COR-L47 (cell line): ENCODE measurements at places on chromosomes 2 and 18.

DNA sequence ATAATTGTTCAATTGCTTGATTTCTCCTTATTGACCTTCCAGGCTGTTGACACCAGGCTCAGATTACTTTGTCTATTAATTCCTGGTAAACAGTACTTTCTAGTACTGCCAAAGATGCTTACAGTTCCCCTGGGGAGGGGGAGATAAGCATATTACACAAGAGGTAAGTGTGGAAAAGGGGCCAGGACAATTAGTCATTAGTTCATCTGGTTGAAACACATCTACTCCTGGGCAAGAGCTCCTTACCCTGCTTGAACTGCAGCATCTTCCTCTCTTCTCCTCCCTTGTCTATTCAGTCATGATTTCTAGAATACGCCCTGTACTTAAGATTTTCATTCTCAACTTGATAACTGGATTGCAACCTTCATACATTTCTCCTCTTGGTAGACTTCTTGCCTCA is 10.4 kb upstream of the SPATS2L start:
- no peak for DNase-seq

DNA sequence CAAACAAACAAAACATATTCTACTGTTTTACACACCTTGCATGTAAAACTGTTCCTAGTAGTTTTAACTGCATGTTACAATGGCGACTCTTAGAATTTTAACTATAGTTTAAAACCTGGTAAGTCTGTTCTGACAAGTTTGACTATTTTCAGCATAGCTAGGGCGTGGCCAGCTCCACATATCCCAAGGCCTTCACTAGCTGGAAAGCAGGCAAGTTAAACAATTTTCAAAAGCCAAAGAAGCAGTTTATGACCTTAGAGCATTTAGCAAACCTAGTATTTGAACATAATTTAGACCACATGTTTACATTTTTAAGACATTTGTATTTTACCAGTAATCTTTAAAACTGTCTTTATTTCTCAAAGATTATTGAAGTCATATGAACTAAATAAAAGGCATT is 402.8 kb upstream of the SYT4 start:
- DNase-seq = no peak

GRCh38 chr2:183037553-183038340 is 510 bp downstream of the NCKAP1 start:
- peak; percentile 74 for DNase-seq

DNA sequence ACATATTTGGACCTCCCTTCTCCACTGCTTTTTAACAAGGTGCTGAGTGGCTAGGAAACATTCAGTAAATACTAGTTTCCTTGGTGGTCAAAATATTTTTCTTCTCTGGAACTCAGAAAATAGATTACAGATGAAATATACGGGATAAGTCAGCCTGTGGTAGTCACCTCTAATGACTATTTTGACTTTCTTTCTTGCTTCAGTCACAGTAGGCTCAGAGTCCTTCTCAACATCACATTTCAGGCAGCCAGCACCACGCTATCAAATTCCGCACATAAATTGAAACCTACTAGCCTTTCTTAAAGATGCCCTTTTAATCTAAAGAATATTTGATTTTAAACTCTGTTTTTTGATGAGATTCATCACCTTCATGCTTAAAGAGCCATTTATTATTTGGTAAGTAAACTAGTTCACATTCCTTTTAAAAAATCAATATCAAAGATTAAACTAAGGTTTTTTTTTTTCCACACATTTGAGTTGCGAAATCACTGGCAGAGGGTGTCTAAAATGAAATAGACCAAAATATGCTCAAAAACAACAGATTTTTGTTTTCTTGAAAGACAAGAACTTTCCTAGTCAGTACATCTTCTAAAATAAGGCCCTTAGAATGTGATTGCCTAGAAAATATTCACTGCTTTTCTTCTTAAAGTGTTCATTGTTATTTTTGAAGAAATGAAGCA is 181.5 kb downstream of the NRXN1 start:
- no peak for DNase-seq

- DNase-seq = no peak
Observed at GRCh38 chr2:15595936-15596335, 4.3 kb downstream of the DDX1 start.

- no peak for DNase-seq
Observed at GRCh38 chr18:2027756-2028155, 543.5 kb downstream of the METTL4 start.

DNA sequence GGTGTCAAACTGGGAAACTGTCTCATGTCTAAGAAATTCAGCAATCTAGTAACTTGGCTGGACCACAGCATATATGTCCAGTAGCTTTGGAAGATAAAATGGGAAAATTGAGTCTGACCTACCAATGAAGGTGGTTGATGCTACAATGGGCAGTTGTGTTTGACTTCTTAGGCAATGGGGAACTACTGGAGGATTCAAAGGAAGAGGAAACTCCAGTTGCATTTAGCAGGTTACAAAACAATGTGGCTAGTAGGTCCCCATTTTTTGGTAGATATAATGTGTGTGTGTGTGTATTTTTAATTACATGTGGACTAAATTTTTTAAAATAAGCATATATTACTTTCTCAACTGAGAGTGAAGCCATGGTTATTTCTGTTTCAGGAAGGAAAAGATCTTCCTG is 427.7 kb downstream of the NBAS start:
- DNase-seq = no peak

DNA sequence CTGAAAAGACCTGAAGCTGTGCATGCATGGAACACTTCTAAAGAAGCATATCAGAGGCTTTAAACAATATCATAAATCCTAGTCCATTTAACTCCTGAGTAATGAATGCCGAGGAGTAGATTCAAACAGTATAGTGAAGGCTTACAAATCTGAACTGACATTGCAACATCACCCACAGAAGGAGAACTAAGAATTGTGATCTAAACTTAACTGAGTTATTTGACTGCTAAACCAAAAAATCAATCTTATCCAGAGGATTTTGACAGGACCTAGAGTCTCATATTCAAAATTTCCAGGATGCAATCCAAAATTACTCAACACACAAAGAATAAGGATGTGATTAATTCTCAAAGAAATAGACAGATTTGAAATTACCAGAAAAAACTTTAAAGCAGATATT is 181.0 kb downstream of the SLC39A10 start:
- no peak for DNase-seq

GRCh38 chr2:160516547-160517365 is 23.1 kb upstream of the RBMS1 start:
- no peak for DNase-seq

- no peak for DNase-seq
Observed at GRCh38 chr2:201257381-201257955, 2.9 kb upstream of the CASP8 start.

- no peak for DNase-seq
Observed at GRCh38 chr18:73663581-73663980, 484.1 kb downstream of the FBXO15 start.

GRCh38 chr2:42922790-42923579 is 130.6 kb upstream of the HAAO start:
- no peak for DNase-seq

- no peak for DNase-seq
Observed at GRCh38 chr2:65357959-65358294, 74.5 kb downstream of the SPRED2 start.

DNA sequence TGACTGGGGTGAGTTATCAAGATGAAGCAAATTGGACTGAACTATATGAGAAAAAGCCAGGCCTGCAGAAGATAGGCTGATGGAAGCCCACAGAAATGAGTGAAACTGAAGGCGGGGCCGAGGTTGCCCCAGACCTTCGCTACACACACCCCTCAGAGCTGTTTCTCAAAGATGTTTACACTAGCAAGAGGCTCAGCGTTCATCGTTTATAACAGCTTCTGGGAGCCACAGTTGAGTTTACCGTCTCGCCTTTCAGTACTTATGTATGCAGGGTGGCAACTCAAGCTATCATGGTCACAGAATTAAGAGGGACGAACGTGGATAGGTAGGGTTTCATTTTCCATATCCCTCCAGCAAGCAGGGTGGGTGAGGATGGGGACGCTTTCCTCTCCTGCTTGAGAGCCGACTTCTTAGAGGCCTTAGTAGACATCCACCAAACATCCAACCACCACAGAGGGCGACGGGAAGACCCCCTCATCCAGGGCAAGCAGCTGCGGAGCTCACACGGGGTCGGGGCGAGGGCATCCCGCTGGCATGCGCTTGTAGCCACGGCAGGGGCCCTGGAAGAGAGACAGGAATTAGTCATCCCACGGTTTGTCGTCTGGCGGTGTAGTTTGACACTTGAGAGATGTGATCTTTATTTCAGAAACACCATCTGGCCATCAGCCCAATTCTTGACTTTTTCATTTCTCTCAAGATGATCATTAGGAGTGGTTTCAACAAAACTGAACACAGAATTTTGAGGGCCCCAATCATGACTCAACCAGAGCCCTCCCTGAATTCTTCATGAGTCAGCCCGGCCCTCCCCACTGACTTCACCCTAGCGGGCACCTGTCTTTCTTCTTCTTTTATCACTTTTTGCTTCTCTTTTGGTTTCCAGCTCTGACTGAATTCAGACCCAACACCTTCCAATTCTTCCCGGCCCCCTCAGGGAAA is 109.1 kb upstream of the CTDP1 start:
- peak; percentile 29 for DNase-seq

DNA sequence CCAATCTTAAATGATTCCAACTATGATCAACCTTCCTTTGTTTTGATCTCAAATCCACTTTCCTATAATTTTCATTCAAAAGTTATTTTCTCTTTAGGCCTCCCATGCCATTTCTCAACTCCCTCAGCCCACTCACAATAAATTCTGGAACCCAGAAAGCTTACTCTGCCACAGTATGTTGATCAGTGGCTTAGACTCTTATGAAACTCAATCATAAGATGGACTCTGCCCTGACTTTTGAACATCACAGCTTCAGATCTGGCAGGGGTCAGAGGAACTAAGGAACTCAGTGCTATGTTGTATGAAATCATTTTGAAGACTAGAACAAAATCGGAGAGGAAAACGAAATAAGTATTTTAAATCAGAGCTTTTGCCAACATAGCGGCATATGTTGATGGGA is 59.8 kb upstream of the LGALSL start:
- no peak for DNase-seq

DNA sequence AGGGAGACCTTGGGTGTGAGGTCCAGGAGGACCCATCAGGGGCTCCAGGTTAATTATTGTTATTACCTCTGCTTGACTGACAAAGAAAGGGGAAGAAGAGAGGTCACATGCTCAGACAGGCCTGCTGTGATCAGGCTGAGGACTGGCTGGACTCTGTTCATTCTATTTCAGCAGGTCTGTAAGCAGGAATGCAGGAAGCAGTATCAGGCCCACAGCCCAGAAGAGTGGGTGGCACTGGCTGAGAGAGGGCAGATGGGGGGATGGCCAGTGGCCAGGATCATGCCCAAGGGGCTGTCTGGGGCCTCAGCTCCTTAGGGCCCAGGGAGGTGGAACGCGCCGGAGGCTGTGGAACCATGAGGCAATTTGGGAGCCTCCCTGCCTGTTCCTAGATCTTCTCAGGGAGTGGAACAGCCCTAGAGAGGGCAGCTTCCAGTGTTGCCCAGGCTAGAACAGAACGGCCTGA is 43.7 kb upstream of the ZBTB7C start:
- DNase-seq = no peak

DNA sequence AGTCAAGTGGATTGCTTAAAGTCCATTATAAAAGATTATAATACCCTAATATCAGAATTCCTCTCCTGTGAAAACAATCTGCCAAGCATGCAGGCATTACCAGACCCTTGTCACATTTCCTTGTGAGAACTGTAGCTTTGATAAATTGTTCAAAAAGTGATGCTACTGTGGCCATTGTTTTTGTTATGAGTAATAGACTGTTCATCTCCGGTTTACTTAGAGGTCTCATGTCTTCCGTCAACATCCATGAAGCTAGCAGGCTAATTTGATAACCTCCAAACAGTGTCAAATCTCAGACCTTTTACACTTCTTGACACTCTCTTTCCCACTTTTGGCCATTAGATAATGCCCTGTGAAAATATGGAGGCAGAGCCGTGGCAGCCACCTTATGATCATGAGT is 342.7 kb downstream of the CPS1 start:
- DNase-seq = no peak

GRCh38 chr2:4693266-4693665 is 989.9 kb downstream of the DCDC2C start:
- no peak for DNase-seq

- DNase-seq = no peak
Observed at GRCh38 chr2:98296440-98296839, 49.8 kb upstream of the CNGA3 start.

DNA sequence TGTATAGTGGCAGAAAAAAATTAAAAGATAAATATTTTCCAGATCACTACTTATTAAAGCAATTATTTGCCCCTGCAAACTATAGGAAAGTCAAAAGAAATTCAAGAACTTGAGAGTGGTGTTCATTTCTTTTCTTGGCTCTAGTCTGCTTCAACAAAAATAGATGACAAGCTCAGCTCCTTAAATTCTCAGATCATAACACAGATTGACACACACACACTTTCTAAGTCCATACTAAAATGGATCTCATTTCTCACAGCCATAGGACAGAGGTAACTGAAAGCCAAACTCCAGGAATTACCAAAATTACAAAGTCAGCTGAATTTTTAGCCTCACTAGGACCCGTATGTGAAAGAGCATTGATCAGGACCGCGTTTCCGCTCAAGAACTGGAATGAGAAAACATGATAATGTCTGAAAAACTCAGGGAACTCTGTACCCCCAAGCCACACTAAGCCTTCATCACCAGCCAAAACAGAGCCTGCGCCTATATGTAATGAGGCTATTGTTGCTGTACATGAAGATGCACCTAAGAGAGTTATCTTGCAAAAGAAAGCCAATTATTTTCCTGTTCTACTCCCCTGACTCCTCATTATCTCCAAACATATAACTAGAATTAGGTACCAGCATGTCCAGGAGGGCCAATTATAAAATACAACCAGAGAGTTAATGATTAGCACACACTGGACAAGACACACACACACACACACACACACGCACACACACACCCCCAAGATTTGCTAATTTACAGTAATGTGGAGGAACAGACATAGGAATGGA is 16.5 kb upstream of the EFR3B start:
- no peak for DNase-seq

GRCh38 chr2:123540291-123540690 is 484.8 kb upstream of the CNTNAP5 start:
- no peak for DNase-seq

- DNase-seq = no peak
Observed at GRCh38 chr2:120780402-120780801, 44.7 kb downstream of the GLI2 start.

DNA sequence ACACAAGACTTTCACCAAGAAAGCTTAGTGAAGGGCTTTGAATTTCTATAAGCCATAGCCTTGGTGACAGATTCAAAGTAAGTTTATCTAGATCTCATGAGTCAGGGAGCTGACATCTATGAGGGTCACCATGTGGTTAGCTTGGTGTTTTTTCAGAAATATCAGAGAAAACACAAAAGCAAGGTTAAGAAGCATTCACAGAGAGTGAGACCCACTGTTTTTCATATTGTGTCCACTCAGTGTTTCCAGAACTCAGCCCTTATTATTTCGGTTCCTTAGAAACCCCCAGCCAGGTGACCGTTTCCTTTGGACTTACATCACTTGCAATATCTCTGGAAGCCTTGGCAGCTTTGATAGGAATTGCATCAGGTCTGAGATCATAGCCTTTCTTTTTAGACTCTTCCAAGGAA is 76.6 kb downstream of the NEB start:
- no peak for DNase-seq

GRCh38 chr2:236052926-236053821 is 115.0 kb downstream of the GBX2 start:
- no peak for DNase-seq
